ENCODE measurements at places on chromosomes 1 and 21.

GRCh38 chr1:160221089-160221488, 15.9 kb downstream of the PEA15 start:
- no peak for DNase-seq

GRCh38 chr1:165915932-165916348, 88.5 kb downstream of the UCK2 start:
- no peak for DNase-seq

GRCh38 chr21:45919593-45919992, 62.0 kb upstream of the COL6A1 start:
- DNase-seq: no peak

GRCh38 chr1:89270423-89270822, 2.2 kb downstream of the GBP5 start:
- no peak for DNase-seq

GRCh38 chr21:16420031-16420724, 690.4 kb downstream of the USP25 start:
- DNase-seq: no peak

DNA sequence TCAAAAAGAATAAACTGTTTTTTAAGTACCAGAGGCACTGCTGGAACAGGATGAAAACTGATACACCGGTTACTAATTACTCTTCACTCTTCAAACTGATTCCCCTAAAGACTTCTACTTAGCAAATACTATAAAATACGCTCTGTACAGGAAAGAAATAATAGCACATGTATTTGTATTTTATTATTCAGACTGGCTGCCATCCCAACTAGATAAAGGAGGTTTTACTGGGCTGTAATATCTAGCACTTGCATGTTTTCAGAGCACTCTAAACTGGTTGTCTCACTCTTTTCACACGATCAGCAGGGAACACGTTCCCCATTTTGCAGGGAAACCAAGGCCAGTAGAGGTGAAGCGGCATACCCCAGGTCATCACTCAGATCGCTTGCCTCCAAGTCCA, 9.2 kb downstream of the SMIM12 start:
- no peak for DNase-seq

GRCh38 chr1:204398197-204399125, 13.2 kb downstream of the PPP1R15B start:
- no peak for DNase-seq

DNA sequence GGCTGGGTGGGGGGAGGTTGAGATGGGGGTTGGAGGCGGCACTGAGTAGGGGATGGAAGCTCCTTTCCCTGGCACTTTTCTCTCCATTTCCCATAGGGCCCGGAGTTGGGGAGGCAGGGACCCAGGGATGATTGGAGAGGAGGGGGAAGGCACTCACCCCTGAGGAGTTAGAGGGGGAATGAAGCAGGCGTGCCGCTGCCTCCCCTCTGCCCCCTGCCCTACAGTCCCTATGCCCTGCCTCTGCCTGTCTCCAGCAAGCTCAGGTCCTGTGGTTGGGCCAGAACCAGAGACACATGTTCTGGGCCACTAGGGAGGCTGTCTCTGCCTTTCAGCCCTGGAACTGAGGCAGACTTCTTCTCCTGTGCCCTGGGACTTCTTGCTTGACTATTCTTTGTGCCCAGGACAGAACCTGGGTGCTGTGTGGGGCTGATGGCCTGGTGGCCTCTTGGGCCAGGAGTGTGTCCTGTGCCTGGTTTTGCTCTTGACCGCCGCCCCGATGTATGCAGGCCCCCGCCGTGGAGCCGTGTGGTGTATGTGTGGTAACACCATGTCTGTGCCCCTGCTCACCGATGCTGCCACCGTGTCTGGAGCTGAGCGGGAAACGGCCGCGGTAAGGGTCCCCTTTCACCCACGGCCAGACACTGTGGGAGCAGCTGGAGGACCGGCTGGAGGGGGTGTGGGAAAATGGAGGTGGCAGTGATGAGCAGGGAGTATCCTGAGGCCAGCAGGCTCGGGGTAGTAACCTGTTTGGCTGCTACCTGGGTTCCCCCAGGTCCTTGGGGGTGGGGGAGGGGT, 1.4 kb downstream of the LYPLA2 start:
- DNase-seq: no peak

GRCh38 chr1:37808369-37809319, 636 bp upstream of the YRDC start:
- DNase-seq: no peak

DNA sequence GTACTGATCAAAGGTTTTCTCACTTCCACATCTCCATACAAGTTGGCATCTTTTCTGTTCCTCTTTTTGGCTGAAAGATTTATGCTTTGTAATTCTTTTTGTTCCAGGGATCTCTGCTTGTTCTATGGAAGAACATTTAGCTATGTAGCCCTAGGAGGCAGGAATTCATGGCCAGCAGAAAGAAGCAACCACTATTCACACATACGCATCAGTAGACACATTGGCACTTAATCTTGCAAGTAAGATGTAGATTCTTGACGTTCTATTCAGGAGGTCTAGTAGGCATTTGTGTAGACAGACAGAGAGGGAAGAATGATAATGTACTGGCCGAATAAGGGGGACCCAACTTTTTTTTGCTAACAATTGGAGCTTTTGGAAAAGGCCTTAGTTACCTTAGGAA, 336.0 kb downstream of the NUF2 start:
- no peak for DNase-seq

DNA sequence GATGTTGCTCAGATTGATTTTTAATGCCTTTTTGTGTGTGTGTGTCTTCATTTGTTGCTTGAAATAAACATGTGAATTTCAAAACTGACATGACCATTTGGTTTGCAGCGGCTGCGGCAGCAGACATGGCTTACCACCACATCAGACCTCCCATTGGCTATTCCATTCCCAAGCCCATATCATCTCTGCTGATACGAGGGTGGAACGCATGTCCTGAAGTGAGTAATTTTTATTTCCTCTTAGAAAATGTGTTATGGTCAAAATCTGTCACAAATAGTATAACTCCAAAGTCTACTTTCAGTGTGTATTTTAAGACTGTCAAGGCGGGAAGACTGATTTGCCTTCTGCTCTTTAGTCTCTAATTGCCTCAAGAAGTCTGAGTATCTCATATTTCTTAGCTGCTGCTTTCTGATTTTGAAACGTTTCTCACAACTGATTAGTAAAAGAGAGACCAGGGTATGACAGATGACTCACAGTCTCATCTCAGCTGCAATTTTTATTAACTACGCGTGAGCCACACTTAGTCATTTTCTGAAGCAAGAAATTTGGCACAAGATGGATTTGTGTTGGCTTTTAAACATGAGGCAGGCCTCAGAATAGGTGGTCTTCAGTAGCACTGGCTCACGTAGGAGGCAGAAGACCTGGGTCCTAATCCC, 49.0 kb downstream of the LRRC53 start:
- no peak for DNase-seq

- DNase-seq: no peak
Observed at GRCh38 chr1:117555806-117556205, 50.0 kb upstream of the TENT5C start.

- no peak for DNase-seq
Observed at GRCh38 chr1:56816909-56817308, 2.3 kb downstream of the FYB2 start.

DNA sequence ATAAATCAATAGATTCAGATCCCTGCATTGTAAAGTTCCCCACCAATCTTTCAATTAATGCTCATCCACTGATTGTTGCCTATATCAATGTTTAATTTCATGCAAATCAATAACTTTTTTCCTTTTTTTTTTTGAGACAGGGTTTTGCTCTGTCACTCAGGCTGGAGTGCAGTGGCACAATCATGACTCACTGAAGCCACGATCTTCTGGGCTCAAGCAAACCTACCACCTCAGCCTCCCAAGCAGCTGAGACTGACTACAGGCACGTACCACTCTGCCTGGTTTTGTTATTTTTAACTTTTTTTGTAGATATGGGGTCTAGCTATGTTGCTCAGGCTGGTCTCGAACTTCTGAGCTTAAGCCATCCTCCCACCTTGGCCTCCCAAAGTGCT, 25.7 kb downstream of the DIO1 start:
- no peak for DNase-seq

DNA sequence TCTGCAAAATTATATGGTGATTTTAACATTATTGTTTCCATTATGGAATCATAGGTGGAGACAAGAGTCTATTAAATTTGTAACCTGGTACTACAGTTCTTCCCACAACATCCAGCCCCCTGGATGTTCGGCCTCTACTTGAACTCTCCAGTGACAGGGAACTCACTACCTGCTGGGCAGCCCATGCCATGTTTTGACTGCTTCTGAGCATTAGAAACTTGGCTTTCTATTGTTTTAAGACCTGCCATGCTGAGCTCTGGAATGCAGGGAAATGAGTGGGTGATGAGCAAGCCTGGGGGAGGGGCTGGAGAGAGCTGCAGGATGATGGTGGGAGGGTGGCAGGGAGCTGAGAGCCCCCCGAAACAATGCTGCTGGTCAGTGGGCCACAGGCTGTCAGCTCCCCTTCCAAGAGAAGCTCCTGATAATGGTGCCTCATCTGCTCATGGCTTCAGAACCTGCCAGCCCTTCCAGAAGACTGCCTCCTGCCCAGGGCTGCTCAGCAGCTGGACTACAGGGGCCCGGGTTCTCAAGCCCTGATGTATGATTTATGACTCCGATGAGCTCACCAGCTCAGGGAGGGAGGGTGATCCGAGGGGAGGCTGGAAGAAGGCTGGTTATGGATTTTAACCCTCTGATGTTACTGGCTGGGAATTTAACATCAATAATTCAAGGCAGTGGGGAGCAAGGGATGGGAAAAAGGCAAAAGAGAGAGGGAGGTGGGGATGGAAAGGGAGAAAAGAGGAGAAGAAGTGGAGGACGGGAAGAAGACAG, 205.0 kb downstream of the HIVEP3 start:
- no peak for DNase-seq

- DNase-seq: no peak
Observed at GRCh38 chr1:156073740-156074139, 8.5 kb downstream of the MEX3A start.

DNA sequence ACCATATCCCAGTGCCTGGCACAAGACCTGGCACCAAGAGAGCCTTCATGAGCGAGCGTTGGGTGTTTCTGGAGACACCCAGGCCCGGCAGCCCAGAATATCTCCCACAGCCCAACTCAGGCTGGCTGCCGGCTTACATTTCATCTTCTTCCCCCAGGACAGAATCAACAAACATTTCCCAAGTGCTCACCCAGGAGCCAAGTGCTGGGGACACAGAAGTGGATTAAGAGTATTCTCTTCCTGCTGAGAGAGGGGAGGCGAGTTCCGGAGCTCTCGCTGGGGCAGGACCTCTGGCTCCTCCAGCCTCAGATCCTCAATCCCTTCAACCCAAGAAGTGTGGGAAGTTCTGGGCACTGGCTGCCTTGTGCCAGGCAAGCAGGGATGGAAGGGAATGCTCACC, 23.6 kb downstream of the IFFO2 start:
- DNase-seq: no peak

DNA sequence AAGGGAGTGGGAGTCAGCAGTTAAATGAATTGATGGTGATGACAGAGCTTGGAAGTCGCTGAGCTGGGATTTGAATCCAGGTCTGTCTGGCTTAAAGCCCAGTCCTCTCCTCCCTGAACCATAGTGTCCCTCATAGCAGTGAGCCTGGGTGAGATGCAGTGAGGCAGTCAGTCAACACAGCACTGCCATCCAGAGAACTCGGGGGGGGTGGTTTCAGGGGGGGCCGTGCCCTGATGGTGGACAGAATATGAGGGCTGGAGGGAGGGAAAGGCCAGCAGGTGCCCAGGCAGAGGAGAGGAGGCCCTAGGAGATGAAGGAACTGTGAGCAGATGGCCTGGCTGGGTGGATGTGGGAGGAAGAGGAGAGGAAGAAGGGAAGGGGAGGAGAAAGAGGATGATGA, 405.6 kb downstream of the PTPRU start:
- no peak for DNase-seq

GRCh38 chr1:16631248-16632043, 18.1 kb upstream of the NBPF1 start:
- DNase-seq: no peak
